ENCODE measurements at places on chromosomes 3 and 15.
A peak's percentile ranks its signal among the peaks of the same experiment; 100 is the strongest.

DNA sequence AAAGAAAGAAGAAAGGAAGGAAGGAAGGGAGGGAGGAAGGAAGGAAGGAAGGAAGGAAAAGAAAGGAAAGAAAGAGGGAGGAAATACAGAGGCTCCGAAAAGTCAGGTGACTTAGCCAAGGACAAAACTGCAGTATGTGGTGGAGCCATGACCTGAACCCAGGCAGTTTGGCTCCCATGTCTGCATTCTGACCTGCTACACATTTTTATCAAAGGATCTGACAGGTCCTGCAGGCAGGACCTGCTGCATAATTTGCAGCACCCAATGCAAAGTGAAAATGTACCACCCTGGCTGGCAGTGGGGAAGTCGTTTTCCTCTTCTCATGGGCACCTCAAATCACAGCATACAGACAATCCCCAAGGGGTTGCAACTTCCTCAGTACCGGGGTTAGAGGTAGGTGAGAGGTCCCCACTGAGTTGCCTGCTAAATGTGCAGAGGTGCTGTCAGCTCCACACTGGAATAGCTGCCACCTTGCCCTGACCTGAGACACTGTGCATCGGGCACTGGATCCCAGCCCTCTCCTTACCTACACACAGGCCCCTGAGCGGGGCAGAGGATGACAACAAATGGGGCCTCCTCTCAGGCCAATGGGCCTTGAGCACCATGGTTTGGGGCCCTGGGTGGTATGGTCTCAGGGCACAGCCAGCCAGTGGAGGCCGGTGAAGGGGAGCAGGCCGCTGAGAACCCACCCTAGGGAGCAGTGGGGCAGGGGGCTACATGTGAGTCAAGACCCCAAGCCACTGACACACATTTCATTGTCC is 175.1 kb downstream of the SHQ1 start:
- DNase-seq, result no peak

DNA sequence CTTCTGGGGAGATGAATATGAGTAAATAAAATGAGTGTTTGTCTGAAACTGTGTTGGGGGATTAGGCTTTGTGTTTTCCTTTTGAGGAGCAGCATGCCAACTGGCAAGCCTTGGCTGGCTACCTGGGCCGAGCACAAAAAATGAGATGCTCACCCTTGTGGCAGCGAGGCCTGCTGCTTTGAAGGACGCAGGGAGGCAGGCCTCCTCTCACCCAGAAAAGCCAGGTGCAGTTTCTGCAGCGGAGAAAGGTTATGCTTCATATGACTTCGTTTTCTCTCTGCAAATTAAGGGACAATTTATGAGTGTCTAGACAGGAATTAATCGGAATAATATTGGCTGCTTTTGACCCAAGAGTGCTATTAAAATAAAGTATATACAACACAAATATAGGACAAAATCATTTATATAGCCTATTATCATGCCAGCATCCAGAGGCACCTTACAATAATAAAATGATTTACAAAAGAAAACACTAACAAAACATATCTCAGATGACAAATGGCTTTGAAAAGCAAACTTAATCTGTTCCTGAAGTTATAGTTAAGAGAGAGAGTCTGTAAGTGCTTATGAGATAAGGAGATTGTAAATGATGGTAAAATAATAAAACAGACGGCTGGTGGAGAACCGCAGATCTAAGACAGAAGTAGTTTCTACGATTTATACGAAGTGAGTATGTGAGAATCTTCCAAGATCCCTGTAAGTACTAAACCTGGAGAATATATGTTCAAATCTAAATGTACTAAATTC is 682.8 kb upstream of the NR2F2 start:
- DNase-seq, result no peak

GRCh38 chr3:59809710-59810444 is 760.1 kb upstream of the CFAP20DC start:
- no peak for DNase-seq

- DNase-seq, result peak; percentile 20
Observed at GRCh38 chr3:124928333-124929202, 6.0 kb downstream of the MUC13 start.

GRCh38 chr3:184592371-184593219 is 31.0 kb downstream of the EPHB3 start:
- no peak for DNase-seq

GRCh38 chr3:56055951-56056350 is 412.3 kb downstream of the ERC2 start:
- DNase-seq, result no peak

- DNase-seq, result no peak
Observed at GRCh38 chr3:187064210-187065115, 74.8 kb downstream of the RPL39L start.

DNA sequence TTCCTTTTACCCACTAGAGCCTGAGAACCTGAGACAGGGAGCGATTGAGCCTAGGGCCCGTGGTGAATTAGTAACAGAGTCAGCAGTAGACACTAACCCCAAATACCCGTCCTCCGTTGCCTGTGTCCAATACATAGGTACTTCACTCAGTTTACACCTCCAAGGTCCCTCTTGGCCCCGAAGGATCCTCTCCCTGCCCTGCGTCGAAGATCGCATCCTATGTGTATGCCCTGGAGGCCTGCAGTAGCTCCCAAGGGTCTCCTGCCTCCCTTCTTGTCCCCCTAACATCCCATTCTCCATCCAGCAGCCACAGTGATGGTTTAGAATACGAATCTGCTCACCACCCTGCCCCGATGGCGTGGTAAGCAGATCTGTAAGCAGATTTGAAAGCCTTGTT is 67.0 kb downstream of the ISG20 start:
- no peak for DNase-seq

DNA sequence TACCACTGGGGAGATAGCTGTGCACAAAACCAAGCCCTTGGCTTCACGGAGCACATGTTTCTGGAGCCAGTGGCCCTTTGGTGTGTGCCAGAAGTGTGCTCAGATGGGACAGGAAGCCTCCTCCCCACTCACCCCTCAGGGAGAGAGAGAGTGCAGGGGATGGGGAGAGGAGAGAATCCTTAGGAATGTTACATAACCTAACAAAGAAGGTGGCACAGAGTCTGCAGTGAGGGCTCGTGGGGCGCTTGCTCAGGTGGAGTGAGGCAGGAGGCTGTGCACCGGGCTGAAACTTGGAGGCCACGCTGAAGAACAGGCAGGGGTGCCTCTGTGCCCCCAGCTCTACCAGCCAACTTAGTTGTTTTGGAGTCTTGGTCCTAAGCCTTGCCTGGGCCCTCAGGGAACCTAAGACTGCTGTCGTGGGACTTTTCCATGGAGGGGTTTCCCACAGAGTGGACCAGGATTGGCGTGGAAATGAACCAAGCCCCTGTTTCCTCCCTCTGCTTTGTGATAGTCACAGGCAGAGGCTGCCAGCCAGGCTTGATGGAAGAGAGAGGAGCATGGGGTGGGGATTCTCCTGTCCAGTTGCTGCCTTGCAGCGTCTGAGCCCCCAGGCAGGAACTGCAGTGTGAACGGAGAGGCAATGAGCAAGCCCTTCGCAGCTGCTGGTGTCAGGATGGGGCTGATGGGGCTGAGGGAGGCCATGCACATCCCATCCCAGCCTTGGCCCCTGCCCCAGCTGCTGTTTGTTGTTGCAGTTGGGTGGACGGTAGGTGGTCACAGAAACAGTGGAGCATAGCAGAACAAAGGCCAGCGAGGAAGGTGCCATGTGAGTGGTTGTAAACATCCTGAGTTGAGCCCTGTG is 32.7 kb downstream of the PDIA5 start:
- no peak for DNase-seq

DNA sequence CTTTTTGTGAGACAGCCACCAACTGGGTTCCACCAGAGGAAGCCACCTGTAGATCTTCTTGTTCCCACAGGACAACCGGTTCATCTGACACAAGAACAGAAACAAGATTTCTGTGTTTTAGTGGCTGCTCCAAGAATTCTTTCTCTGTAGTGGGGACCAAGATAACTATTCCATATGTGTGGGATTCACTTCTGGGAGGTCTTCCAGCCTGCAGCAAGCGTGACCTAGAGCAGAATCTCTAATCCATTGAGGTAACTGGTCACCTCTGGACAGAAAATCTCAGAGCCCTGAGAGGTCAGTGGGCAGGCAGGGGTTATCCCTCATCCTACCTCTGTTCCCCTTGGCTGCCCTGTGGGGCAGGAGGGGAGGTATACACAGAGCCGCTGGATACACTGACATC is 311.3 kb downstream of the NTRK3 start:
- no peak for DNase-seq

GRCh38 chr3:94234177-94234788 is 171.4 kb downstream of the NSUN3 start:
- no peak for DNase-seq

DNA sequence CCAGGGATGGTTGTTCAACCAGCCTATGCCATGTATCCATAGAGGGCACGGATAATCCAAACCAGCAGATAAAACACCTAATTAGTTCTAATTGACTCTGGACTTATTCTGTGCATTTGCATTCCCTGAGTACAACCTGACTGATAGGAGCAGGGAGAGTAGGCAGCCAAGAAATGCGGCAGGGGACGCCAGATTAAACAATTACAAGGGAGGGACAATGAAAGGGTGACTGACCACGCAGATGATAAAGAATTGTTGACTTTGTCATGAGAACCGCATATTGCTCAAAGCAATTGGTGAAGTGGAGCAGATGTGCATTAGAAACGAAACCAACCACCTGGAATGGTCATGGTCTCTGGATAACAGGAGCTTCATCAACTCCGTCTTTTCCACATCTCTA is 369.1 kb upstream of the FRG2C start:
- no peak for DNase-seq

- no peak for DNase-seq
Observed at GRCh38 chr15:94487635-94488034, 256.3 kb downstream of the MCTP2 start.

GRCh38 chr3:157312376-157312745 is 124.3 kb upstream of the PTX3 start:
- DNase-seq, result no peak

DNA sequence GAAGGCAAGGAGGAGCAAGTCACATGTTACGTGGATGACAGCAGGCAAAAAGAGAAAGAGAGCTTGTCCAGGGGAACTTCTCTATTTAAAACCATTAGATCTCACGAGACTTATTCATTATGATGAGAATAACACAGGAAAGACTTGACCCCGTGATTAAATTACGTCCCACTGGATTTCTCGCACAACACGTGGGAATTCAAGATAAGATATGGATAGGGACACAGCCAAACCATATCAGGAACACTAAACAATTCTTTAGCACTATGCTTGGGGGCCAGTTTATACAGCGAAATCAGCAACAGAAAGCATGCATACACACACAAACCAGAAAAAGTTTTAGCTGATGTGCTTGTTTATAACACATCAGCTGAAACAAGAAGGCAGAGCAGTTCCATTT is 704.2 kb downstream of the OTOL1 start:
- no peak for DNase-seq

GRCh38 chr15:93162560-93162959 is 73.5 kb upstream of the RGMA start:
- no peak for DNase-seq

DNA sequence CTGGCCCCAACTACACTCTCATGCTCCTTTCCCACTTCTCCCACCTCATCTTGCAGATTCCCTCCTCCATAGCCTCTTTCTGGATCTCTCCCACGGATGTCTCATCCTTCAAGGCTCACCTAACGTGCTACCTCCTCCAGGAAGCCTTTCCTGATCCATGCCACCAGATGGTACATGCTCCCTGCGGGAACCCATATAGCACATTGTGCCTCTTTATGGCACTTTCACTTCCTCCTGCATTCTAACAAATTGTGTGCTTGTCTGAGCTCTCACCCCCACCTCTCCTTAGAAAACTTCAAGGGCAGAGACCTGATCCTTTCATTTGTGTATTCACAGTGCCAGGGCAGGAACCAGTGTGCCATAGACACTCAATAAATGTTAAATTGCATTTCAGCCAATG is 63.0 kb downstream of the HES1 start:
- no peak for DNase-seq

DNA sequence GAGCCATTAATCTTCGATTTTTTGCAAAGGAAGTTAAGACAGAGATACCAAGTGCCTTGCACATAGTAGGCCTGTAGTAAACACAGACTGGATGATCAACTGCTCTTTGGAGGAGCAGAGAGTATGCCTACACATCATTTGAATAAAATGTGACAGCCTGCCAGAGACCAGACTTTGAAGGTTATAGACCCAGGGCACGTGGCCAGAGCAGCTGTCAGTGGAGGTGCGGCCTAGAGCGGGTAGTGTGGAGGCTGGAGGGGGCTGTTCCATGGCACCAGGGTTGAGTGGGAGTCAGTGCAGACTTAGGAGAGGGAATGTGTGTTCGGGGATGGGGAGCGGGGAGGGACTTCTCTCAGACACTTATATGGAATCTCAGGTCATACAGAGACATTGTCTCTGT is 80.8 kb downstream of the SMAD3 start:
- DNase-seq, result no peak

GRCh38 chr3:63762180-63762579 is 56.9 kb upstream of the C3orf49 start:
- no peak for DNase-seq

- DNase-seq, result no peak
Observed at GRCh38 chr15:42270996-42271395, 2.0 kb upstream of the GANC start.

GRCh38 chr3:134249296-134249841 is 1.3 kb downstream of the RYK start:
- DNase-seq, result no peak

- no peak for DNase-seq
Observed at GRCh38 chr15:23912191-23912590, 225.1 kb upstream of the NDN start.

GRCh38 chr3:13072600-13073325 is 466 bp downstream of the IQSEC1 start:
- no peak for DNase-seq

GRCh38 chr3:132661101-132661500 is 972 bp downstream of the UBA5 start:
- DNase-seq, result no peak

DNA sequence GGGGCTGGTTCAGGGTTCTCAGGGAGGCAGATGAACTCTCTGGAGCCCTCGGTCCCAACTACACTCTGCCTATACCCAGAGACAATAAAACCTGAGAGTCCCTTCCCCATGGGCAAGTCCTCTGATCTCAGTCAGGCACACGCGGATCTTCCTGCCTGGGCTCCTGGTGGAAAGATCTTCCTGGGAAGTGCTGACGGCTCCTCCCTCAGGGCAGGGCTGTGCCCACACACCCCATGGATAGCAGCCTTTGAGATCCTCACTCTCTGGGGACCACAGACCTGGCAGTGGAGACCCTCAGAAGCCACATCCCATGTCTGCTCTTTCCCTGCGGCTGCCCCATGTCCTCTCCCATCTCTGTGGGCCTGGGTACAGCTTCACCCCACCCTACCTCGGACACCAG is 10.4 kb downstream of the SH2D7 start:
- no peak for DNase-seq

GRCh38 chr15:93072411-93073394 is 16.3 kb downstream of the RGMA start:
- no peak for DNase-seq

Measured in stimulated activated CD8-positive, alpha-beta memory T cell treated with anti-CD3 and anti-CD28 coated beads, Interleukin-2, amount 100 ng/mL, for 1 hour (primary cell).